NCI-H2227 treated with DMSO at 0.1 percent for 48 hours (cell line): ENCODE measurements at places on chromosomes 1 and 21.

DNA sequence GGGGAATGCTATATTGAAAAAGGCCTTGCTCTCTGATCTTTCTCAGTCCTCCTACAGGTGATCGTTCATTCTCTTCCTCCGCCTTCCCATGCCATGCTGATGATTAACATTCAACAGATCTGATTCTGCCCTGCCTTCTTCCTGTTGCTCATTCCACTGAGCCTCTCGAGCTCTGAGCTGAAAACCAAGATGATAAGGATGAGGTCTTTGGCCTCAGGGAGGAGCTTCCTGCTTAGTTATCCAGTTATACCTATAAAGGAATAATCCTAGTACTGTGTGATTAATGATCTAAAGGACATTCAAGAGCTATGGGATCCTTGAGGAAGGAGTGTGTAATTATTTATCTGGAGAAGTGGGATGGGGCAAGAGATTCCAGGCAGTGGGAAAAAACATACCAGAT is 25.2 kb upstream of the MAP3K7CL start:
- DNase-seq = no peak

DNA sequence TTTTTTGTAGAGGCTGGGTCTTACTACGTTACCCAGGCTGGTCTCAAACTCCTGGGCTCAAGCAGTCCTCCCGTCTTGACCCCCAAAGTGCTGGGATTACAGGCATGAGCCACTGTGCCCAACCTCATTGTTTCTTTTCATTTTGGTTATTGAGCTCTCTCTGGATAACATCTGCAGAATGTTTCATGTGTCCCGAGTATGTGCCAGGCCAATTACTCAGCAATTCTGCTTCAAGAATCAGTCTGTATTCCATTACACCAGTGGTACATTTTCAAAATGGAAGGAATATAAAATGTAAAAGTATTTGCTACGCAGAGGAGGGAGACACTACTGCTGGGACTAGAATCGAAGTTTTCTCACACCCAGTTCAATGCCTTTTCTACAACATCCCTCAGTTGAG is 1.7 kb upstream of the ELOA start:
- no peak for DNase-seq

GRCh38 chr1:81044708-81045107 is 756.0 kb upstream of the ADGRL2 start:
- no peak for DNase-seq

DNA sequence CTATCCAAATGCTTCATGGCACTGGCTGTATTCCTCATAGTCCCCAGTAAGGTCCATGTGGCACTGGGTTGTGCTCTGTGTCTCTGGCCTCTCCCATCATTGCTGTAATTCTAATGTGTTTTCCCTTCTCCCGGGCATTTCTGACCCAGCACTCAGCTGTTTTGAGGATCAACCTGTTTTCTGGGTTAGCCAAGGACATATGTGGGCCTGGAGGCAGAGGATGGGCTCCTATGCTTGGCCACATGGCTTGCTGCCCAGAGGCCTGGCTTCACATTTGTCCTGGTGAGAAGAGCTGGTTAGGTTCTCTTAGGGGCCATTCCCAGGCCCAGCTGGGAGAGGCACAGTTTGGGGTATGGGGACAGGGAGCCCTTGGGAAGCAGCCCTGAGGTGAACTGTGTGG is 103.1 kb downstream of the FAM78B start:
- no peak for DNase-seq

- no peak for DNase-seq
Observed at GRCh38 chr1:24276791-24277190, 42.4 kb upstream of the GRHL3 start.

DNA sequence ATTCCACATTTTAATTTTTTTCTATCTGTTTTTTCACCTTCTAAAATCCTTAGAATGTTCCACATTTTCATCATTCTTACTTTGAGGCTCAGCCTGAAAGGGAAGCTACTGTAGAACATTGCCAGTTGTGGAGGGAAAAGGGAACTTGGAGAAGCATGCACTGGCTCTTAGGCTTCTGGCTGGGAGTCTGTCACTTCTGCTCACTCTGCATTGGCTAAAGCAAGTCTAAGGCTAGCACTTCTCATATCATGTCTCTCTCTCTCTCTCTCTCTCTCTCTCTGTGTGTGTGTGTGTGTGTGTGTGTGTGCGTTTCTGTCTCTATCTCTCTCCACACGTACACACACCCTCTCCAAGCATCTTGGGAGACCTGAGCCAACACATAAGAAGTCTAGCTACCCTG is 49.6 kb upstream of the ADAR start:
- no peak for DNase-seq
